ENCODE measurements at places on chromosomes 16 and 17.

- DNase-seq, result peak; percentile 35
Observed at GRCh38 chr17:72600934-72601333, 480.1 kb downstream of the SOX9 start.

GRCh38 chr16:4094127-4094773 lies 22.0 kb downstream of the ADCY9 start:
- no peak for DNase-seq

DNA sequence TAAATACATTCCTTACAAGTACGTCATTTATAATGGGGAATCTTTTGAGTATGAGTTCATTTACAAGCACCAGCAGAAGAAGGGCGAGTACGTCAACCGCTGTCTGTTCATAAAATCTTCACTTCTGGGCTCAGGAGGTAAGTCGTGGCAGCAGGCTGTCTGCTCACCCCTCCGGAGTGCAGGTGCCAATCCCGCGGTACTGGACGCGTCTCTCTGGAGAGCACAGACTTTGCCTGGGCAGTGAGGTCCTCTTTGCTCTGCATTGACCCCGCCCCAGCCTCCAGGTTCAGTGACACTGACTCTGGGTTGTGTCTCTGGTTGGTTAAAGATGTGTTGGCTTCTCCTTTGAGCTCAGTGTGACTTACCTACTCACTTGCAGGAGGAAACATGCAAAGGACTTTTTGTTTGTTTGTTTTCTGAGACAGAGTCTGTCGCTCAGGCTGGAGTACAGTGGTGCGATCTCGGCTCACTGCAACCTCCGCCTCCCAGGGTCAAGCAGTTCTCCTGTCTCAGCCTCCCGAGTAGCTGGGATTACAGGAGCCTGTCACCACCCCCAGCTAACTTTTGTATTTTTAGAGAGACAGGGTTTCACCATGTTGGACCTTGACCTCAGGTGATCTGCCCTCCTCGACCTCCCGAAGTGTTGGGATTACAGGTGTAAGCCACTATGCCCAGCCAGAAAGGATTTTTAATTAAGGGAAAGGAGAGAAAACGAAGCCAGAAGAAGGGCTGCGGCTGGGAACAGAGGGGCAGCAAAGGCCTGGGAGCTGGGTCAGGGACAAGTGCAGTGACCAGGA lies 31.2 kb downstream of the RNF213 start:
- no peak for DNase-seq

GRCh38 chr16:5928476-5929065 lies 831.0 kb upstream of the EEF2KMT start:
- no peak for DNase-seq

- DNase-seq, result no peak
Observed at GRCh38 chr17:63609816-63610573, 9.3 kb downstream of the TACO1 start.

DNA sequence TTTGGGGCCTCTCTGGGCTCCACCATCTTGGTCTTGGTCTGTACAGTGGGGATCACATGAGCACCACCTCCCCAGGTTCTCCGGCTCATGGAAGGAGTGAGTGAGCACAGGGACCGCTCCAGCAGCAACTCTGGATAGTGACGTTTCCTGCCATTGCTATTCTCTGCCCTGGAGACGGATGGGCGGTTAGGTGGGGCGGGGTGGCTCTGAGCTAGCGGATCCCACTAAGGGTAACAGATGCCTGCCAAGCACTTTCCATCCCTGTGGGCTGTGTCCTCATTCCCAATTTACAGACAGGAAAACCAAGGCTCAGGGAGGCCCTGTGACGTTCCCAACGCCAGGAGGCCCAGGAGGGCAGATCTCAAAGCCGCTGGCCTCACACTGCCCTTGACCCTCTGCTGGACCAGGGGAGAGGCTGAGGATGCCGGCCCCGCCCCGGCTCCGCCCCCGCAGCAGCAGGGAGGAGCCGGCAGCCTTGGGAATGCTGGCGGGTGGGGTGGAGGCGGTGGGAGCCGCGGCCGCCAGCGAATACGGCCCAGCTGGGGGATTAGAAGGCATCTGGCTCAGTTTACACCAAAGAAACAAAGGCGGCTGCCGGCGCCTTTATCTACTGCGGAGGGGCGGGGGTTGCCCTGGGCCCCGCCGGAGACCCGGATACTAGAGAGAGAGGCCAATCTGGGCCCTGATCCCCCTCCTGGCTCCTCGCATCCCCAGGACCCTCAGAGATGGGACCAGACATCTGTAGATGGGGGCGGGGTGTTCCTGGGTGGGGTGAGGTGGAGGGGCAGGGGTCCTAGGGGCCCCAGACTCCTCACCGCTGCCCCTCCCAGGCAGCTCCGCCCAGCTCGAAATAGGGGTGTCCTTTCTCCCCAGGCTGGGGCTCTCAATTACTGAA lies 122.3 kb upstream of the CIBAR2 start:
- DNase-seq, result peak; percentile 60

- peak; percentile 15 for DNase-seq
Observed at GRCh38 chr16:38941-39892, 14.2 kb downstream of the POLR3K start.

- no peak for DNase-seq
Observed at GRCh38 chr17:82231312-82231561, 2.4 kb downstream of the SLC16A3 start.

DNA sequence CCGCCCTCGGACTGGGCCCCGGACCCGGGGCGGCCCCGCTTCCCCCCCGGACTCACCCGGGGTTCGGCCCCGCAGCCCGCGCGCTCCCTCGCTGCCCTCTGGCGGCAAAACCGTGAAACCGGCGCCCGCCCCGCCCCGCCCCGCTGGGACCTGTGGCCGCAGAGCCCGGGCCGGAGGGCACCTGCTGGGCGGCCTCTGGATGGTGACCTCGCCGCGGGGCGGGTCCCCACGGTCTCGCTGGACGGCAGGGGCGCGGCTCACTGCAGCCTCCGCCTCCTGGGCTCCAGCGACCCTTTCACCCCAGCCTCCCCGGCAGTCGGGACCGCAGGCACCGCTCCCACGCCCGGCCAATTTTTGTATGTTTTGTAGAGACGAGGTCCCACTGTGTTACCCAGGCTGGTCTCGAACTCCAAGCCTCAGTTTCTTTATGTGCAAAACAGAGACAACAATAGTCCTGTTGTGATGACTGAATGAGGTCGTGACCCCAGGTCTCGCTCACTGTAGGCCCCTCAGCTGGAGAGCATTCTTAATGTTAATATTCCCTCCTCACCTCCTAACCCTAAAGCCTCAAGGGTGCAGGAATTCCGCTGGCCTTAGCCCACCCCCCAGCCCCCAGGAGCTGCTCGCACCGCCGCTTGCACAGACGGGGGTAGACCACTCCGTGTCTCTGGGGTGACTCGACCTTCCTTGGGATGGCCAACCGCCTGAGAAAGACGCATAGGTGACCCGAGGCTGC lies 33.7 kb upstream of the RPH3AL start:
- DNase-seq, result peak; percentile 46

- no peak for DNase-seq
Observed at GRCh38 chr16:82019535-82019934, 8.3 kb upstream of the SDR42E1 start.

DNA sequence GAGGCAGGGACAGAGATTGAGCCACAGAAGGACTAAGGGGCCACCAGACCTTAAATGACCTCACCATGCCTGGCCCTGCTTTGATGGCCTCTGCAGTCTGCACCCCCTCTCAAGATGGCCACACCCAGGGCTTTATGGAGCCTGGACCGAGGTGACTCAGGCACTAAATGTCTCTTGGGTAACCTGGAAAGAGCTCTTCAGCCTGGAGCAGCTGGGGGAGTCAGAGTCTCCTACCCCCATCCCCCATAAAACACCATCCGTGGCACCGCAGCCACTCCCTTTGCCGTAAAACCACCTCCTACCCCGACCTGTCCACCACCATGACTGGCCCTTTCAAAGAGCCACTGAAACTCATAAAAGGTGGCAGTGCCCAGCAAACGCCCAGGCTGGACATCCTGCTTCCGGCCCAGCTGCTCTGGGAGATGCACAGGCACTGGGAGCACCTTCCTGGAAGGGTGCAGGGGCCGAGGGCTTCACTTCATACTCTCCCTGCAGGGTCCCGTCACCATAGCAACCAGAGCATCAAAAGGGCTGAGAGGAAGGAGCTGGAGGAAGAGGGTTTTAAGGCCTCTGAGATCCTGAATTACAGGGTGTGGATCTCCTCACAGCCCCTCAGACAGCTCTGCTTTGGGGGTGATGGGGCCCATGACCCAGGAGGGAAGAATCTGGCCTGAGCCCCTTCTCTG lies 22.3 kb downstream of the FOXN1 start:
- no peak for DNase-seq

DNA sequence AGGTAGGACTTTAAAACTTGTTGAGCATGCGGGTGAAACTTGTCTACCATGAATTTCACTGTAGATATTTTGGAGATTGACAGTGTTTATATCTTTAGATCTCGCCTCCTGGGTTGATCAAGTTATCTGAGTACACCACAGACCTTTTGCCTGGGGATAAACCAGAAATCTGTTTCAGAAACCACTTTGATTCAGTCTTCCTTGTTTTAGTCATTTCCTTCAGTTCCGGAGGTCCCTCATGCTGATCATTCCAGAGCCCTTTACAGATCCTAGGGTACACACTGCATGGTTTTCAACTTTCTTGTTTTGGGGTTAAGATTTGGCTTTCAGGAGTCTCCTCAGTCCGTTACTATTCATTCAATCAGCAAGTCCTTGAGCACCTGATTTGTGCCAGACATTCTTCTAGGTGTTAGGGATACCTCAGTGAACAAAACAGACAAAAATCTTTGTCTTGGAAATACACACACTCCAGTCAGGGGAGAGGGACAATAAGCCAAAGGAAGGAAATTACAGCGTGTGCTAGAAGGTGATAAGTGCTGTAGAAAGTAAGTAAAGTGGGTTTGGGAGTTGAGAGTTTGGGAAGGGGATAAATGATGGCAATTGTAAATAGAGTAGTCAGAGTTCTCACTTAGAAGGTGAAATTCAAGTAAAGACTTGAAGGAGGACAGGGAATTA lies 12.2 kb downstream of the NOD2 start:
- DNase-seq, result no peak

DNA sequence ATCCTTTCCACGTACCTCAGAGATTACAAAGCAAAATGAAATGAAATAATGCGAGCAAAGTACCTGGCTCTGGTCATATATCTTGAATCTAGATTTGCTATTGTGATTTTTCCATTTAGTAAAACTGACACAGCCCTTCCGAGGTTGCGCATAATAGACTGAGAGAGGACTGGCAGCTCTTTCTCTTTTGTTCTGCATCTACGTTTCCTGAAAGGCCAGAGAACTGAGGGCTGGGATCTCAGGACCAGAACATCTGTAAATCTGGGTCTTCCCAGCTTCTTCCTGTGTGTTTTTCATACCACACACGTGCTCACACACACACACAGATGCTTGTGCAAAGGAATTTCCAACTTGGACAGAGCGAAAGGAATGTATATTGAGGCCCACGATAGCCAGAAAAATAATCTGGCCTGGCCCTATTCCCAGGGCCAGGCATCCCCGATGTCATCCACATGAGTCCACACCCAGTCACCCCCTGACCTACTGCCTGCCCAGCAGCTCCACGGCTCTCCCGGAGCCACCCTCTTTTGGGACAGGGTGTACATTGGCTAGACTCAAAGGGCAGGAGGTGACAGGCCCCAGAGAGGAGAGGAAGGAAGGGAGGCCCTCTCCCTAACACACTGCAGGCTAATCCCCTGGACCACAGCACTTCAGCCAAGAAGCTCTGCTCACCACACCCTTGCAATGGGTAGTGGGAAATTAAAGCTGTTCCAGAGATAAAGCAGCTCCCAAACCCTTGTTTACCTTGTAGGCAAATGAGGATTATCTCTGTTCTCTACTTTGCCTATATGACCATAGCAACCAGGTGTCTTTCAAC lies 41.8 kb downstream of the NOL11 start:
- DNase-seq, result no peak

GRCh38 chr16:88200896-88201185 lies 181.9 kb upstream of the ZNF469 start:
- DNase-seq, result no peak

DNA sequence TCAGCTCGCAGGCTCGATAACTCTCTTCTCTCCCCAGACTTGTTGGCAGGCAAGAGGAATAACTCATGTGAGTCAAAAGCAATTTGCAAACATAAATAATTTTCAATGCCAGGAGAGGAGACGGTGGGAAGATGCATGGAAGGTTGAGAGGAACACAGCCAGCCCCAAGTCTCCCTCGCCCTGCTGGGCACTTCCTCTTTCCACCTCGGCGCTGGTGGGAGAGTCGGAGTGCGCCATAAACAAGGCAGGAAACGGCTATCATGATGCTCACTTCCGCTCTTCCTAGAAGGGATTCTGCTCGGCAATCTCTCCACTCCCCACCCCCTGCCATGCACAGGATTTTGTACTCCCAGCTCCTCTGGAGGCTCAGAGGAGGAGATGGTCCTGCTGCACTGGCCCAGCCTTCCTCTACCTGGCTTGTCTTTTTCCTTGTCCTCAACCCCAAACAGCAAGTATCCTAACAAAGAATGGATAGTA lies 13.0 kb downstream of the CBX4 start:
- DNase-seq, result no peak

- DNase-seq, result no peak
Observed at GRCh38 chr17:10372906-10373305, at the start of gene MYH13. Gene MYH13 (minus strand): TSS chr17:10373006. CDS start chr17:10364530, 8,476 bp downstream.

GRCh38 chr17:6666557-6666956 lies 15.0 kb downstream of the C17orf100 start:
- DNase-seq, result no peak

DNA sequence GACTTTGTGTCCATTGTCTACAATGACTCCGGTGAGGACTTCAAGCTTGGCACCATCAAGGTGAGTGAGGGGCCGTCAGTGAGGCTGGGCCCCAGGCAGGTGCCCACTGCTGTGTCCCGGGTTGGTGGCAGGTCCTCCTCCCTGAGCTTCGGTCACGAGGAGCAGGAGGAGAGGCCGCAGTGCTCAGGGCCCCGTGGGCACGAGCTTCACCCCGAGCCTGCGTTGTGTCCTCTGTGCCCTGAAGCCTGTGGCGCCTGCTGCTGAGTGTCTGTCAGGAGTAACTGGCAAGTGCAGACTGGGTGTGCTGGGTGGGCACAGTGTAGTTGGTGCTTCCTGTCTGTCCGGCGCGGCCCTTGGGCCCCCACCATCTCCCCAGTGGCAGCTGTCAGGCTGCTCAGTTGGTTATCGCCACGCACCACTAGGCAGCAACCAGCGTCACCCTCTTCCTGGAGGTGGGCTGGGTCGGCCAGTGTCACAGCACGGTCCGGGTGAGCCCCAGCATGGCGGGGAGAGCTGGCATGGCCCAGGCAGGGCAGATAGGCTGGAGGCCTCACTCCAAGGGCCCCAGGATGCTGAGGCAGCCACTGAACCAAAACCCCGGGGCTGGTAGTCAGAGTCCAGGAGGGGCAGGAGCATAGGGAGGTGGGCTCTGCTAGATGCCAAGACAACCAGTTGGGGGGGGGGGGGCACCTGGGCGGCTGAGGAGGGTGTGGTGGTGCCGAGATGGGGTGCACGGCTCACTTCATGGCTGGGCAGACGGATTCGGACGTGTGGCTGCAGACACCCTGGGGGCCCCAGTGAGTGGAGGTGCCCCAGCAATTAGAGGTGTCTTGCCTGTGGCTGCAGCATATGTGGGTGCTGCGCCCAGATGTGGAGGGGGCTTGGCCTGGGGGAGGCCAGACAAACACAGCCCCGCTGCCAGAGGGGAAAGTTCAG lies 39.3 kb downstream of the TSC2 start:
- no peak for DNase-seq
